ENCODE measurements at places on chromosomes 7 and 10. TPM values are rescaled to one million over a fixed set of nuclear protein-coding genes. Genes with fewer than 3 reads are reported as not detected.

Gene FAM25A
- not detected for total RNA-seq

Gene ATOH7
- total RNA-seq = 0.94 TPM

Gene TRIM50
- not detected for total RNA-seq

Gene MMRN2
- 5.9 TPM for total RNA-seq

Gene IFIT1B
- not detected for total RNA-seq

Gene VWDE
- 0.63 TPM for total RNA-seq

All from parietal lobe (tissue), 2 donors.